ENCODE measurements at places on chromosomes 11 and 22.

DNA sequence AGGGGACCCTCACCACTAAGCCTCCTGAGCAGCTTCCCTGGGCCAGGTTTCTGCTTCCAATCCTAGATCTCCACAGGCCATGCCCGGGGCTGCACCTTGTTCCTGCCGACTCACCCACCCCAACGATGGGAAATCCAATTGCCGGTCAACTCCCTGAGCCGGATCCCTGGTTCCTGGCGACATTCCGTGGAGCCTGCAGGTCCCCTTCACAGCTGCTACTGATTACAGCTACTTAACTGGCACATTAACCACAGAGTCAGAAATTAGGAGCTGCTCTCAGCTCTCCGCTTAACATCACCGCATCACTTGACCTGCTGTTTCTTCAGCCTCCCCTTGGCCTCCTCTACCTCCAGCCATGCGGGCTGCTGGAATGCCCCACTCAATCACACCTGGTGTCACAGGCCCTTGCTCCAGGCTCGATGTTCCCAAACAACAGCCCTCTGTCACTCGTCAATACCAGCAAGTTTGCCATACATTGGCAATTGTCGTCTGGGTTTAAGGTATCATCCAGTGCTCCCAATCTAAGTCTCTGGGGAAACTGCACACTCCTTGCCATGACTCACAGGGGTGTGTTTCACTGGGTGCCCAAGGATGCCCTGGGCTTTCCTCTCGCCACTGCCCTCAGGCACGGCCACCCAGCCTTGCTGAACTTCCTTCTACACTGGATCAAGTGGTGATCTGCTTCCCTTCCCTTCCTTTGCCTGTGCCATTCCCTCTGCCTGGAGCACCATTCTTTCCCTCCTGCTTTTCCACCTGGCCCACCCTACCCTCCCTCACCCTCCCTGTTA is 181.0 kb downstream of the MN1 start:
- DNase-seq, result no peak

- DNase-seq, result no peak
Measured at GRCh38 chr11:40384991-40385390, 1074.5 kb downstream of the LRRC4C start.

DNA sequence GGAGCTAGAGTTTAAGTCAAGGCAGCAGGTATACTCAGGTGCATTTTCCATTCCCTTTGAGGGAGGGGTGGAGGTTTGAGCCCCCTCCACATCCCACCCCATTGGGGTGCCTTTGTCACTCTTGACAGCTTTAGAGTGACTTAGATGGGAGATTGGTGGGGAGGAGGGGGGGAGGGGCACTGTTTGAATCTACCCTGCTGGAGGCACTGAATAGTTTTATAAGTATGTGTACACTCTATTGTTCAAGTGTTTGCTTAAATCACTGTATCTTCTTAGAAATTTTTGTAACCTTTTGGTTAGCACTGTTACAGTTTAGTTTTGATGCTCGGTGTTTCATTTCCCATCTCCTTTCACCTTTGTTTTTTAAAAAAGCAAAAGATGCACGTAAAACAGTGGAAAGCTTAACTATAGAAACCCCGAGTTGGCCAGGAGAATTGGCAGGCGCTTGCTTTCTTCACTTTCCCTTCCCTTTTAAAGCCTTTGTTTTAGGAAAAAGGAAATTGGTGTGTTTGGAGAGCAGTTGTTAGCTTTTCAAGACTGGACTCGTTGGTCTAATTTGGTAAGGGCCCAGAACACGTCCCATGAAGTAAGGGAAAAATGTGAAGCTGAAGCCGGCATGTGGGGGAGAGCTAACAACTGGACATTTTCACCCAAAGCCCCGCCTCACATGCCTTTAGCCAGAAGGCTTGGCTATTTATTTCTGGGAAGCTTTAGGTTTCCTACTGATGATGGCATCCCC is 42.8 kb downstream of the TNRC6B start:
- no peak for DNase-seq

- DNase-seq, result peak; percentile 49
Measured at GRCh38 chr11:8219257-8220021, 44.2 kb downstream of the LMO1 start.

- no peak for DNase-seq
Measured at GRCh38 chr11:119683783-119684182, 45.2 kb downstream of the NECTIN1 start.

DNA sequence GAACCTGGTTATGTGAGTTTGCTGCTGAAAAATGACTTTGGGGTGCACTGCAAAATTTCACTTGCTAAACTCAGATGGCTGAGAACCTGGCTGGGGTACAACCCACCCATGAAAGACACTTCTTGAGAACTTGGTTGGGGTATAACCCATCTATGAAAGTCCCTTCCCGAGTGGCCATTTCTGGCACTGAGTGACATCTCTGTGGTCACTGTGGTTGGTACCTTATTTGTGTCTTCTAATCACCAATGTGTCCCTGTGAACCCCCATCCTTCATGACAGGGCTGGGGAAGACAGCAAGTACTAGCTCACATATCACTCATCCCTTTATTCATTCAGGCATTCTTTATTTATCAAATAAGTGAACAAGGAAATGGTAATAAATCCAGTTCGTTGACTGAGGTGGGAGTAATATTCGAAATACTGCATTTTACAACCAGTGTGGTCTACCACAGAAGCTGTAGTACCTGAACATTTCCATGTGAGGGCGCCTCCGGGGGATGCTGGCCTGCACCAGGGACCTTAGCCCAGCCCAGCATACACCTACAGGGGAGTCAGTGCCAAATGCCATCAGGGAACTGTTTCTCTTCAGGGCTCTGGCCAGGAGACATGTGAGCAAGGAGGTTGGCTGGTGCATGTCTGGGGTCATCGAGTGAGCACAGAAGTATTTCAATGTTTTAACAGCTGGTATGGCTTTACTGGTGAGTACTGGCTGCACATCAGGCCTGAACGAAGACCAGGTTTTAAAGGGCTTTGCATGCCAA is 122.1 kb downstream of the CSNK2A3 start:
- no peak for DNase-seq

DNA sequence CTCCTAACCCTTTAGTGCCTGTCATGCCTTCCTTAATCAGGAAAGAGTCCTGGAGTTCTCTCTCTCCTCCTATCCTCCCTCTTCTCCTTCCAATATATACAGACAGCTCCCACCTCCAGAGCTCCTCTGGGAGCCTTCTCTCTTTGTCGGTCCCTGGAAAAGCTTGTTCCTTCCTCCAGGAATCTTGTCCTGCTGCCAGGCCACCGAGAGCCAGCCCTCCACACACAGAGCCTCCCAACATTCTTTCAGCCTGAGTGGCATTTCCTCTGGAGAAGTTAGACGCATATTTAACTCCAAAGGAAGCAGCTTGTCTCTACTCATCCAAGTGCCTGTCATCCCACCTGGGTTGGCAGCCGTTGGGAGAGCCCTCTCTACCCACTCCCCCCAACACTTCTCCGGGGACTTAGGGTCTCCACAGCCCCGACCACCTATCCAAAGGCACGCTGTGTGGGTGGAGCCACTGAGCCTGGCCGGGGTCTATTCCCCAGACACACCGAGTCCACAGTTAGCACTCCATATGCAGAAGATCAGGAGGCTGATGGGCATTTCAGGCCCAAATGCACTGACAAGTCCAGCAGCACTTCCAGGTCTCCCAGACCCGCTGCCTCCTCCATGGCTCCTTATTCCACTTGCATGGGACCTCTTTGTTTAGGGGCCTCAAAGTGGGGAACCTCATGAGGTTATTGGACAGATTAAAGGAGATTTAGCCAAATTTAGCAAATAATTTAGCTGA is 31.1 kb downstream of the DKK3 start:
- DNase-seq, result peak; percentile 76

GRCh38 chr11:74751303-74751702 is 2.7 kb downstream of the RNF169 start:
- no peak for DNase-seq

GRCh38 chr22:20994128-20994901 is 7.6 kb downstream of the THAP7 start:
- no peak for DNase-seq

DNA sequence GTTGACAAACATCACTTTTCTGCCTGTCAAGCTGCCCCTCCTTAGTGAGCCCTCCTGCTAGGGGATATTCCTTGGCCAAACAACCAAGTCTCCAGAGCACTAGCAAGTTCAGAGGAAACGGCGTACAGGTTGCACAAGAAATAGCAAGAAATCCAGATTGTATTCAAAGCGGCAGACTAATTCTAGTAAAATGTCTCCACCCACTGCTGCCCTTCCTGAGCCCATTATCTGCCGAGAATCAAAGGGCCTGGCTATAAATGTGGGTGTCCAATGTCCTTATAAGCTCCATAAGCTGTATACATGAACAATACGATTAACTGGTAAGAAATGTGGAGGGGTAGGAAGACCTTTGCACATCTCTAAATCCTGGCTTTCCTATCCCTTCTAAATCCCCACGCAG is 44.0 kb upstream of the AKIP1 start:
- no peak for DNase-seq

- peak; percentile 29 for DNase-seq
Measured at GRCh38 chr22:50178871-50179869, 6.5 kb upstream of the TRABD start.

DNA sequence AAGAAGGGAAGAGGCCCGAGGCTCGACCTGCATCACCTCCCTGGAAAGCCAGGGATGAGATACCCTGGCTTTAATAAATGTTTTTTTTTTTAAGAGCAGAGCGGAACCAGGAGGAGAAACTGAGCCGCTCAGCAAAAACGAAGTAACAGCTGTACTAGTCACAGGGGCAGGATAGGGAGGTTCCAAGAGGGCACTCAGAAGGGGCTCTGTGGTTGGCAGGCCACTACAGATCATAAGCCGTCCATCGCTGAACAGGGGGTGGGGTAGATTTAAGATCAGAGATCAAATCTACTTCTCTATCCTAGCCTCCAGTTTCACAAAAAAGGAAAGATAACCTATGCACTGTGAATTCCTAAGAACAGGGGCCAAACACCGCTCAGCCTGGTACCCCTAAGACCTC is 625 bp downstream of the EIF3D start:
- DNase-seq, result no peak

DNA sequence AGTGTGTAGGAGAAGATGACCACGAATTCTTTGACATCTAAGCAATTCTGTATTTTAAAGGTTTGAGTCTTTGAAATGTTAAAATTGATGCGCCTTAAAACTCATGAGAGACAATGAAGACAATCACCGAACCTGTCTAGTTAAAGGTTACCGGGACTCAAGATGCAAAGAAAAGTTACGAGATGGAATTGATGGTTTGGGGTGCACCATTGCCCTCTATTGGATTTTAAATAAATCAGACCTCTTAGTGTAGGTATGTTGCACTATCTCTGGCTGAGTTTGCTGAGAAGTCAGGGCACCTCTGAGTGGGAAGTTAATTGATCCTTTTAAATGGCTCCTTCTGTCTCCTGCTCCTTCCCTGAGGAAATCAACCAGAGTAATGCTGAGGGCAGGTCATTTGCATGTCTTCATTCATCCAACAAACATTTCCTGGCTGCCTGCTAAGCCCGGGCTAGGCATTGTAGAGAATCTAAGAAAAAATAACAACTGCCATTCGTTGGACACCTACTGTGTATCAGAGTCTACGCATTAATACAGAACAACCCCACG is 19.4 kb upstream of the TMA7B start:
- DNase-seq, result no peak

DNA sequence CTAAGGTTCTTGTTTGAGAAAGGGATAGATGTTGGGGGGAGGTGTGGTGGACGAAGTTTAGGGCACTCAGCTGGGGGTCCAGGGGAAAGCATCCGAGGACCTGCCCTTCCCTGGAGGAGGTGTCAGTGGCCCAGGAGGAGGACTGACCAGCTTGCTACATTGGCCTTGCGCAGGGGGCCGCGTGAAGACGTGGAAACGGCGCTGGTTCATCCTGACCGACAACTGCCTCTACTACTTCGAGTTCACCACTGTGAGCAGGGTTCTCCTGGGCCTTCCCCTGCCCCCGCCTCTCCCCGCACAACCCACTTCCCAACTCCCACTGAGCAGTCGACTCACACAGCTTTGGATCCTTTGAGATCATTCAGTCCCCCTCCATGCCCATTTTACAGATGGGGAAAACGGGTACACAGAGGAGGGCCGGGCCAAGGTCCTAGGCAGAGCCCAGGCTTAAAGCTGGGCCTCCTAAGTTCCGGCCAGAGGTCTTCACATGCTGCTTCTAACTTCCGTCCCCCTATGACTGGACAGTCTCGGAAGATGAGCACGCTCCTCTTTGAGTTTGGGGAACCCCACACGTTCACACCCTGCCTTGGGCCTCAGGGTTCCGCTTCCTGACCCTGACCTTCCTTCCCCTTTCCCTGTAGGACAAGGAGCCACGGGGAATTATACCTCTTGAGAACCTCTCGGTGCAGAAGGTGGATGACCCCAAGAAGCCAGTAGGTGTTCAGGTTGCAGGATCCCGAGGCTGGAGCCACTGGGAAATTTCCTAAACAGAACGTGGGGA is 28.7 kb downstream of the CYTH4 start:
- DNase-seq, result no peak

DNA sequence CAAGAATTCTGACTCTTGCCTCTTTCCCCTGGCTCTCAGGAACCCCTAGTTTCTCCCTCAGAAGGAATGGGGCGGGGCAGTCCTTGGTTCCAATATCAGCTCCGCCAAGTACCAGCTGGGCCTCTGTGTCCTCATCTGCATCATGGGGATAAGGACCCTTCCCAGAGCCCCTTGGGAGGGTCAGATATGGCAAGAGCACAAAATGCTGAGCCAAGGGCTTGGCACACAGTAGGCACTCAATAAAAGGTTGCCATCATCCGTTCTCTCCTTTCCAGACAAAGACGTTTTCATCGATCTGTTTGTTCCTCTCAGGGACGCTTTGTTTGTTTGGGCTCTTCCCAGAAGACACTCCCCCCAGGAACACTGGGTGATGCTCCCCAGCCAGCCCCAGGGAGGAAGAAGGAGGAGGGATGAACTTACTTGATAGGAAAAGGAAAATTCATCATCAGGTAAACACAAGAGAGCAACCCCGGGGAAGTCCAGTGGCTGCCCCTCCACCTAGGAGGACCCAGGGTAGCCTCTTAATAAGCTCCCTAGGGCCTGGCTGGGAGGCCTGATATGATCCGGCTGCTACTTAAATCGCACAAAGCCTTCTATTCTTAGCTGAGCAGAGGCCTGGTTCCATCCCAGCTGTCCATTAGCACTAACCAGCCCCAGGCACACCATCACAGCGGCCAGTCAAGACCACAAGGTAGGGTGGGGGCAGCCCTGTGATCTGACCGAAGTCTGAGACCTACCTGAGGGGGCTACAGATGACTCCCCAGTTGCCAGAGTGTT is 19.6 kb downstream of the GDPD5 start:
- peak; percentile 63 for DNase-seq

DNA sequence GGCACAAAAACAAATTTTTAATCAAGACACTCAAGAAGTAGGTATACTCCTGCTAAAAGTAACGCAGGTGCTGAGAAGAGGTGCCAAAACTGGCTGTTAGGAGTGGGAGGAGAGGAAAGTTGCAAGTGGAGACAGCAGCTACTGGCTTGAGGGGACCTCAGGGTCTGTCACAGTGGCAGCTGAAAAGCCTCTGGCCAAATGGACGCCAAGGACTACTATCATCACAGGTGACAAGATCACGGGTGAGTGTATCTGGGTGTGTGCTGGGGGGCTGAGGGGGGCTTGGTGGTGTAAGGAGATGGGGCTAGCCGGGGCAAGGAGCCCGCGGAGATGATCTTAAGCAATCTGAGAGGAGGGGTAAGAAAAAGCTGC is 687 bp downstream of the ZNF202 start:
- DNase-seq, result no peak

- DNase-seq, result no peak
Measured at GRCh38 chr11:125175896-125176575, 11.5 kb downstream of the PKNOX2 start.
